ENCODE measurements at places on chromosomes 5 and 9.

GRCh38 chr5:84149094-84149493 lies 235.6 kb downstream of the EDIL3 start:
- no peak for DNase-seq

- peak; percentile 65 for DNase-seq
Measured at GRCh38 chr9:8855046-8855445, 1055.5 kb upstream of the DMAC1 start.

- no peak for DNase-seq
Measured at GRCh38 chr9:5008202-5008601, 23.1 kb downstream of the JAK2 start.

DNA sequence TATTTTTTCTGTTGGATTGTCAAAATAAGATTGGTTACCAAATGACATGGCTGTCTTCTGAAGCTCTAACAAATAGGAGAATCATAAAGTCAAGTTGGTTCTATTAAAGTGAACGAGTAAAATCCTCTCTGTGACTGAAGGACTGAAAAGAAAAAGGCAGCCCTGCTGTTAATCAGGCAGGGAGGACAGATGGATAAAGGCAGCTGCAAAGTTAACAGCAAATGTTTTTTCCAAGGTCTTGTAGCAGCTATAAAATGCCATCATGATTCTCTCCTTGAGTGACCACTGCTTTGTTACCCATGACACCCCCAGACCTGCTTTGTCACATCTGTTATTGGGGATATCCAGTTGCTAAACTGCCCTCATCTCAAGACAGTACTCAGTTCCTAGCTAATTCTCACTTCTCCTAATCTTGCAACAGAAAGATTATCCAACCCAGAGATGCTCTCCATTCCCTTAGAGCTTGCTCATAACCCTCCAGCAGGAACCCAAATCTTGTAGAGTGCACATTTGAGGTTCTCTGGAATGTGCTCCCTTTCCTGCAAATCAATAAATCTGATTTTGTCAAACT lies 89.7 kb upstream of the PARP8 start:
- no peak for DNase-seq

DNA sequence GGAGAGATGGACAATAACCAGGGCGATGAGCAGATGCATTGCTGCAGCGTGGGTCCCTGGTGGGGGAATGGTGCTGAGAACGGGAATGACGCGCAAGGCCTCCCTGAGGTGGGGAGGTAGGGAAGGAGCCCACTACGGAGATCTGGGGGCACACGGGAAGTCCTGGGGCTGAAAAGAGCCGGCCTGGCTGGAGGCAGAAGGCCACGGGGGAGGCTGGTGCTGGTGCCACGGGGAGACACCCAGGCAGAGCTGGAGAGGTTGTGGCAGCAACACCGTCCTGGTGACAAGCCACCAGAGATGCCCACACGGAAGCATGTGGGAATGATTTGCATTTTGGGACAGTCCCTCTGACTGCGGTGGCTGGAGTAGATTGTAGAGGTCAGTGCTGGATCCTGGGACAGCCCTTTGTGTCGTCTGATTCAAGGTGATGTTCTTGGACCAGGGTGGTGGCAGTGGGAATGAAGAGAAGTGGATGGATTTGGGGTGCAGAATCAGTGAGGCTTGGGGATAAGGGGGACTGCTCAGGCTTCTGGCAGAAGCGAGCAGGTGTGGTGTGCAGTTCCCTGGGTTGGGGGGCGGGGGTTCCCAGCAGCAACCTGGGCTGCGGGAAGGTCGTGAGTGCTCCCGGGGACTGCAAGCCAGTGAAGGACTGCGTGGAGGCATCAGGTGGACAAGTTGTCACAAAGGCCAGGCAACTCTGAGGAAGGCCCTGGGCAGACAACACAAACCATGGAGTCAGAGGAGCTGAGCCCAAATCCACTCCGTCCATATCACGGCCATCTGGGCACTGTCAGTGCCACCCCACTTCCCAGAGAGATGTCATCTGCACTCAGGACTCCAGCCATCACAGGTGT lies 25.2 kb upstream of the CNOT6 start:
- no peak for DNase-seq

- no peak for DNase-seq
Measured at GRCh38 chr5:35171991-35172390, 58.3 kb downstream of the PRLR start.

- DNase-seq = no peak
Measured at GRCh38 chr9:27384262-27385014, 87.5 kb upstream of the EQTN start.

- DNase-seq = no peak
Measured at GRCh38 chr5:173239233-173239593, 4.2 kb upstream of the NKX2-5 start.

GRCh38 chr5:118558871-118559270 lies 429.5 kb downstream of the DTWD2 start:
- no peak for DNase-seq

DNA sequence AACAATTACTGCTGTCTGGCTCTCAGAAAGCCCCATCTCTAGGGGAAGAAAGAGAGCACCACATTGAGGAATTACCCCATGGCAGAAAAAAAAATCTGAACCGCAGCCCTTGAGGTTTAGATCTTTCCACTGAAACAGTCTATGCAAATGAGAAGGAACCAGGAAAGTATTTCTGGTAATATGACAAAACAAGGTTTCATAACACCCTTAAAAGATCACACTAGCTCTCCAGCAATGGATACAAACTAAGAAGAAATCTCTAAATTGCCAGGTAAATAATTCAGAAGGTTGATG lies 427.1 kb downstream of the PRELID2 start:
- DNase-seq = no peak

DNA sequence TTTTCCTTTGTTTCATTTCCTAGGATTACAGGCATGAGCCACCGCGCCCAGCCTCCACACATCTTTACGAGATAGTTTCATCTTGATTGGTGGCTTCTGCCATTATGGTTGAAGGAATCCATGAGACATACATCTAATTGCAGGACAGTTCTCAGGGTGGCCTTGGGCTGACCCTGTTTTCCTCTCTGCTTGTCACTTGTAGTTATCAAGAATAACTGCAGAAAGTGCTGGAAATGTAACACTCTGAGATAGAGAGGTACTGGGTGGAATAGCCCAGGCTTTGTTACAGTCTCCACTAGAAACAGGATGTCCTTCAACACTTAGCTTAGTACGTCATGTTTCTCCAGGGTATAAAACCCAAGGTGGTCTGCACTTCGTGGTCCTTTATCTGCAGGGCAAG lies 10.7 kb downstream of the UGT3A2 start:
- DNase-seq = no peak

DNA sequence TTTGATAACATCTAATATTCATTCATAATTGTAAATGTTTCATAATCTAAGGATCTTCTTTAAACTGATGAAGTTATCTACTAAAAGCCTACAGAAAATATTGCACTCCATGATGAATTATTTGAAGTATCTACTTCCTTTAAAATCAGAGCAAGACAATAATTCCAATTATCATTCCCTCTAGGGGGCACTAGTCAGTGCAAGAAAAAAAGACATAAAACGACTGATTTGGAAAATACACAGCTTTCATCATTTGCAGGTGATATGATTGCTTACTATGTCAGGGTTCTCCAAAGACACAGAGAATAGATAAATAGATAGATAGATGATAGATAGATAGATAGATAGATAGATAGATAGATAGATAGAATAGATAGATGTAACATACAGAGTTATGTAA lies 13.5 kb upstream of the GRM6 start:
- no peak for DNase-seq

- no peak for DNase-seq
Measured at GRCh38 chr5:78888580-78889368, 96.3 kb downstream of the ARSB start.

DNA sequence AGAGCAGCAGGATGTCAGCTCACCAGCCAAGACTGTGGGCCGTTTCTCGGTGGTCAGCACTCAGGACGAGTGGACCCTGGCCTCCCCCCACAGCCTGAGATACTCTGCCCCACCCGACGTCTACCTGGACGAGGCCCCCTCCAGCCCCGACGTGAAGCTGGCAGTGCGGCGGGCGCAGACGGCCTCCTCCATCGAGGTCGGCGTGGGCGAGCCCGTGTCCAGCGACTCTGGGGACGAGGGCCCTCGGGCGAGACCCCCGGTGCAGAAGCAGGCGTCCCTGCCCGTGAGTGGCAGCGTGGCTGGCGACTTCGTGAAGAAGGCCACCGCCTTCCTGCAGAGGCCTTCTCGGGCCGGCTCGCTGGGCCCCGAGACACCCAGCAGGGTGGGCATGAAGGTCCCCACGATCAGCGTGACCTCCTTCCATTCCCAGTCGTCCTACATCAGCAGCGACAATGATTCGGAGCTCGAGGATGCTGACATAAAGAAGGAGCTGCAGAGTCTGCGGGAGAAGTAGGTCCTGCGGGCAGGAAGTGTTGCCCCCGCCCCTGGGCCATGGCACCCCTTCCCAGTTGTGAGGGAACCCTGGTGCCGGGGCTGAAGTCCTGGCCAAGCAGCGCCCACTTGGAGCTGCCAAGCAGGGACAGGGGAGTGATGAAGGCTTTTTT lies 108.9 kb downstream of the WNK2 start:
- DNase-seq = no peak

GRCh38 chr5:67308988-67309688 lies 112.5 kb upstream of the CD180 start:
- no peak for DNase-seq

DNA sequence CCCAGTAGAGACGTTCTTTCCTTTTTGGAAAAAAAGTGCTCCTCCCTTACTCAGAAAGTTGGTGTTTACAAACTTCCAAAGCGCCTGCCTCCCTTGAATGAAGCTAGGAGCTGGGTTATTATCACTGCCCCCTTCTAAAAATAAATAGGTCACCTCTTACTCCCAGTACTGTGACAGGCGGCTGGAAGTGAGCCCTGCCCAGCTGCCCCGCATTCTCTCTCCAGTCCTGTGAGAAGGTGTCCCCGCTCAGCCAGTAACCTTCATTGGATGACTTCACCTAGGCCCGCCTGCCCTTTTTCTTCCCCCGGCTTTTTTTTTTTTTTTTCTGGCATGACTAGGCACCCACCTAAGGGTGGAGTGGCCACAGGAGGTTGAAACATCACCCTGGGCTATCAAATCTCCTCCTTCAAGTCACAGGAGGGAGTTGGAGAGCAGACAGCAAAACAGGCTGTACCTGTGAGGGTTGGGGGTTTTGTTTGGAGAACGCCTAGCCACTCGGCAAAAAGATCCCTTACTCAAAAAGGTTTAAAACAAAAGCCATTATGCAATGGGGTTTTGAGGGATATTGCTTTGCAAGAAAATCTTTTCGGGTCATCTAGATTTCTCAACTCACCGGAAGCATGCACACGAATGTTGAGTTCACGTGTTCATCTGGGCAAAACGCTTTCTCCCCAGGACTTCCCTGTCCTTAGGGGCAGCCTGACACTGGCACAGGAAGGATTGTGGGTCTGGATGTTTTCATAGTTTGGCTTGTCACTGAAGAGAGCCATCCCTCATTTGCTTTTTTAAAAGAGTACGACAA lies 43.3 kb upstream of the ZNF622 start:
- no peak for DNase-seq

GRCh38 chr9:71368157-71368556 lies 246.7 kb upstream of the TRPM3 start:
- DNase-seq = no peak

DNA sequence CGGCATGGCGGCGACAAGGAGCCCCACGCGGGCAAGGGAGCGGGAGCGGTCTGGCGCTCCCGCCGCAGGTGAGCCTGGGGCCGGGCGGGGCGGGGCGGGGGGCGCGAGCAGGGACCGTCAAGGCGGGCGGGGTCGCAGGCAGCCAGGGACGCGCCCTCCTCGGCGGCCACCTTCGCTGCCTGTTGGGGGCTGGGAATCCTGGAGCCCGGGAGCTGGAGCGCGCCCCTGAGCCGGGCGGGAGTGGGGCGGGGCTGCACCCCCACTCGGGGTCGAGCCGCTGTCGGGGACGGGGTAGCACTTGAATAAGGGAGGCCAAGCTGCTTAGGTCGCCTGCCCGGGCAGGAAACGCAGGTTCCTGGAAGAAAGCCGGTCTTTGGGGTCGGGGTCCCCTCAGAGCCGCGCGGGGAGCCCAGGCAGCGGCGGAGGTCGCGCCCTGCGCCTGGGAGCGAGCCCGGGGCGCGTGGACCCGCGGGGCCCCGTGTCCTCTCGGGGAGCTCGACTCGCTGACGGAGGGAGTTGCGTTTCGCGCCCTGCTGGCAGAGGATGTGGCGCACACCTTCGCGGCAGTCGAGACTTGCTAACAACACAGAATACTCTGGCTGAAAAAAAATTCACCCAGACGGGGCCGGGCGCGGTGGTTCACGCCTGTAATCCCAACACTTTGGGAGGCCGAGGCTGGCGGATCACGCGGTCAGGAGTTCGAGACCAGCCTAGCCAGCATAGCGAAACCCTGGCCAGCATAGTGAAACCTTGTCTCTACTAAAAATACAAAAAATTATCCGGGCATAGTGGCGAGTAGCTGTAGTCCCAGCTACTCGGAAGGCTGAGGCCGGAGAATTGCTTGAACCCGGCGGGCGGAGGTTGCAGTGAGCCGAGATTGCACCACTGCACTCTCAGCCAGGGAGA lies 552 bp downstream of the OTULINL start:
- DNase-seq = peak; percentile 75

GRCh38 chr5:171475596-171475995 lies 56.1 kb downstream of the FGF18 start:
- DNase-seq = no peak
